Substantia nigra (tissue), 51 donors: ENCODE measurements at places on chromosomes 4 and X.

- no peak for DNase-seq
Observed at GRCh38 chrX:55816023-55816422, 98.5 kb downstream of the RRAGB start.

DNA sequence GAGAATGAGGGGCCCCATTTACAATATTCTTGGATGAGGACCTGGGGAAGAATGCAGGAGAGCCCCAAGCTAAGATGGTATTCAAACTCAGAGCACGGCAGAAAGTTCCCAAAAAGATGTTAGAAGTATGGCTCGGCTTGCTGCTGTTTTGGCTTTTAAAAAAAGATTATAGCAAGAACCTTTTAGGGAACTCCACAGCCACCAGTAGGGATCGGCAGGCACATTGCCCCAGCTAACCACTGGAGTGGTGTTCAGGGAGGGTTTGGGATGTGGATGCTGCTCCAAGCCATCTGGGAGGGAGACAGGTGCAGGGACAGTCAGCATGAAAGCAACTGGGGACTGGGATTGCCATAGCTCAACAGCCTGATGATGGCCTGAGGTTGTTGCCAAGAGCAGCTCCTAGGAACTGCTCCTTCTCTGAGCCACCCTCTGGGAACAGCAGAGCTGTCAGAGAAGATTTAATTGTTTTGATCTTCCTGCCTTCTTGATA lies 63.0 kb downstream of the SORBS2 start:
- DNase-seq: no peak

GRCh38 chr4:16029886-16030285 lies 53.9 kb downstream of the PROM1 start:
- no peak for DNase-seq

- no peak for DNase-seq
Observed at GRCh38 chr4:18262832-18263231, 241.3 kb upstream of the LCORL start.

GRCh38 chr4:112213091-112213490 lies 18.5 kb upstream of the AP1AR start:
- DNase-seq: no peak

DNA sequence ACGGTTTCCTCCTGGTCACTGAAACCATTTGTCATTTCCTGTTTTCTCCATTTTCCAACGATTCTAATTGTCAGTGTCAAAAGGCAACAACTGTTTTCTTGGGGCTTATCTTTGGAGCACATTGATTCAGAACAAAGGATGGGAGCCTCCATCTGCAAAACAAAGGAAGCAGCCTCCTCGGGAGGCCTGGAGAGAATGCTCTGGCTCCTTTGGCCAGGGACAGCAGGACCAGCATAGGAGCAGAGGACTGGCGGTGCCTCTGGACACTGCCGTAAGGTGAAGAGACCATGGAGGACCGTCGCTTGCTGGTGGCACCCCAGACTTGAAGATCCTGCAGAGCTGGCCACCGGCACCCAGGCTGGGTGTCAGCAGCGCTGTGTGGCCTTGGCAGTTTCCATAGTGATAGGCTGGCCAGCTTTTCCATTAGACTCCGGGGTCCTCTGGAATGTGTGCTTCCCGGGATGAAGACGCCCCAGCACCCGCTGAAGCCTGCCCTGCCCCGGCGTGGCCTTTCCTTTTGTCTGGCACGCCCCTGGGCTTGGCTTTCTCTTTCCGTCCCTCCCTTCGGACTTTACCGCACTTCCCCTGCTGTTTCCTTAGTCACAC lies 61.1 kb upstream of the MTM1 start:
- DNase-seq: peak; percentile 30

GRCh38 chr4:159103384-159103990 lies 608 bp downstream of the RAPGEF2 start:
- DNase-seq: peak; percentile 55

GRCh38 chr4:156036496-156036895 lies 82.8 kb upstream of the CTSO start:
- DNase-seq: no peak

- DNase-seq: no peak
Observed at GRCh38 chrX:101241531-101241930, 21.9 kb downstream of the DRP2 start.

- no peak for DNase-seq
Observed at GRCh38 chr4:77022560-77023179, 53.1 kb downstream of the CCNI start.
